AG09309 (cell line): ENCODE measurements at places on chromosomes 13 and 19.

- no peak for DNase-seq
Measured at GRCh38 chr19:8305798-8306197, 2.4 kb downstream of the CD320 start.

DNA sequence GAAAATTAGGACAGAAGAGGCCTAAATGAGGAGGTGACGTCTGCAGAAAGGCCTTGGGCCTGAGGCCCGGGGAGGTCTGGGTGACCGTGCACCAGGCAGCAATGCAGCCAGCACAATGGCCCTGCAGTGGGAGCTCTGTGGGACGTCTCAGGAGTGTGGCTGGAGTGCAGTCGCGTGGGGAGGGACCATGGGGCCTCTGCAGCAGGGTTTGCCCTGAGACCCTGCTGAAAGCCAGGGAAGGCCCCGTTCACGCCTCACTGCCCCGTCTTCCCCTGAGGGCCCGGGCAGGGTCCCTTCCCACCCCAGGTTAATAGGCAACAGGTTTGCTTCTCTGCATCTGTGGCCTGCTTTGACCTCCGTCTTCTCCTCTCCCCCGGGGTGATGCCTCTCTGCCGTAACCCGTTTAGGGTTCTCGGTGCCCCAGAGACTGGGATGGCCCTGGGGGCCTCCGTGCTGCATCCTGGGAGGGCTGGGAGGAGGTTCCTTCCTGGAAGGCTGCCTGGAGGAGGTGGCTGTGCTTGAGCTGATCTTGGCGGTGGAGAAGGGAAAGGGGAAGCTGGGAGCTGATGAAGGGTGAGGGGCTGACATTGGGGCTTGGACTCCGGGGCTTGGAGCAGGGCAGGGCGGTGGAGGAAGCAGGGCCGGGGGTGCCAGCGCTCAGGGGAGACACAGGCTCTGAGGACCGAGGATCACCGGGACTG, 9.7 kb downstream of the PALM start:
- no peak for DNase-seq

GRCh38 chr13:46660416-46660815, 107.4 kb downstream of the LRCH1 start:
- no peak for DNase-seq

GRCh38 chr13:104817271-104817670, 1718.2 kb downstream of the EFNB2 start:
- DNase-seq = no peak

DNA sequence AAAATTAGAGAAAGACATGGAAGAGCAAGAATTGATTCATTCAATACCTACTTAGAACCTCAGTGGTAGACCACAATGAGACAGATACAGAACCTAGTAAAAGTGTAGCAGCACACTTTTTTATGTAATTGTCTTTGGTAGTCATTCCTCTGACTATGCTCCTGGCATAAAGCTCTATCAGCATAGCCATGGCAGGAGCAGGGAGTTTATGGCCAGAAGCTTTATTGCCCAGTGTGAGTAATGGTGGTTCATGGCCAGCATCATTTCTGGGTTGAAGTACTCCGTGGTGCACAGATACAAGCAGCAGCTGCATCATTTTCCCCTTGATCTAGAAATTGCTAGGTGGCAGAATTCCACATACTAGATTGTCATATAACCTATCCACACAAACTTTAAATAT, 352.6 kb downstream of the TBC1D4 start:
- DNase-seq = peak; percentile 55
